ENCODE measurements at places on chromosomes 7 and 10.
A peak's percentile ranks its signal among the peaks of the same experiment; 100 is the strongest.

- DNase-seq, result no peak
Observed at GRCh38 chr10:85026878-85027467, 698.6 kb downstream of the CCSER2 start.

DNA sequence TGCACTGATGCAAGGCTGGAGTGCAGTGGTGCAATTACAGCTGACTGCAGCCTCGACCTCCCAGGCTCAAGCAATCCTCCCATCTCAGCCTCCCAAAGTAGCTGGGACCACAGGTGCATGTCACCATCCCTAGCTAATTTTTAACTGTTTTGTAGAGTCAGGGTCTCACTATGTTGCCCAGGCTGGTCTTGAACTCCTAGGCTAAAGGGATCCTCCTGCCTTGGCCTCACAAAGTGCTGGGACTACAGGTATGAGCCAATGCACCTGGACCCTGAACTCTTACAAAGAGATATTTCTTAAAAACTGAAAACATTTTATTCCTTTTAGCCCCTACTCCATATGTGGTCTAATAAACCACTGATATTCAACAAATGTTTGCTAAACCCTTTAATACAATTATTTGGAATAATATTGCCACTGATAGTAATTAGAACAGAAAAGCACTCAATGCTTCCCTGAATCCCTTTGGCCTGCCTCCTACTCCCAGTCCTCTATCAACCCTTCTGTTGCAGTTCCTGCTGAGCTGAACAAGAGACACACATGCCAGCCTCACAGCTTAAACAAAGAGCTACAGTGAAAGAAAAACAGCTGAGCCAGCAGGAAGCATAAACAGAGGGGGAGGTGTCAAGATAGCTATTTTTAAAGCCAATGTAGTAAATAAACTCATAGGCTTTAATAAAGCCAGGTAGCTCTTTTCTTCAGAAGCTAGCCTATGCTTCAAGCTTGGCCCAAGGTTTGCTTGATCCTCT lies 7.0 kb upstream of the GNAI1 start:
- DNase-seq, result no peak

- no peak for DNase-seq
Observed at GRCh38 chr7:140562926-140563481, 77.6 kb downstream of the DENND2A start.

DNA sequence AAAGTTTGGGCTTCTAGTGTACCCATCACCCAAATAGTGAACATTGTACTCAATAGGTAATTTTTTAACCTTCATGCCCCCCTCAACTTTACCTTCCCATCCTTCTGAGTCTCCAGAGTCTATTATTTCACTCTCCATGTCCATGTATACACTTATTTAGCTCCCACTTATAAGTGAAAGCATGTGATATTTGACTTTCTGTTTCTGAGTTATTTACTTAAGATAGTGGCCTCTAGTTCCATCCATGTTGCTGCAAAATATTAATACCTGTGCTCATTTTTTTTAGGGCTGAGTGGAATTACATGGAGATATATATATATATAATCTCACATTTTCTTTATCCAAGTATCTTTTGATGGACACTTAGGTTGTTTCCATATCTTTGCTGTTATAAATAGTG lies 21.1 kb upstream of the PHF14 start:
- no peak for DNase-seq

DNA sequence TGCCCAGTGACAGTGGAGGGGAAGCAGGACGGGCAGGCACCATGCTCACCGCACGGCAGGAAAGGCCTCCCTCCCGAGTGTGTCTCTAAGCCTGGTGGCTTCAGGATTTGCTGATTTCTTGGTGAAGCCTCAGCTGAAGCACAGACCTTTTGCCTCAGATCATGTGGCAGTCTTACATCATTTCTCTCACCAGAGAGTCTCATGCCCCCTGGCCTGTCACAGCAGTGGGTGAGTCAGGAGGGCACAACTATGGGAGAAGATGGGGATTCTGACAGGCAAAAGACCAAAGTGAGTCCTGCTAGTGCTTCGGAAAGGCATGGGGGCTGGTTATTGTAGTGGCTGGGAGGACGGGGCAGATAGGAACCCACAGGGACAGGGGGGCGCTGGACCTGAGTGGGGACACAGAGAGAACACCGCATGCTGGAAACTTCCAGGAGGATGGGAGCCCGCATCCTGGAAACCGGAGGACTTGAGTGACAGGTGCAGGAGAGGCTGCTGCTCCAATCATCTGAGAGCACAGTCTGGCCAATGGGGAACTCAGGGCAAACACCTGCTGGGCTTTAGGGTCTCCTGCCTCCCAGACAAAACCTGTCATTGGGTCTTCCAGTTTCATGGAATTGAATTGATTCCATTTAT lies 166.8 kb downstream of the ADARB2 start:
- no peak for DNase-seq

DNA sequence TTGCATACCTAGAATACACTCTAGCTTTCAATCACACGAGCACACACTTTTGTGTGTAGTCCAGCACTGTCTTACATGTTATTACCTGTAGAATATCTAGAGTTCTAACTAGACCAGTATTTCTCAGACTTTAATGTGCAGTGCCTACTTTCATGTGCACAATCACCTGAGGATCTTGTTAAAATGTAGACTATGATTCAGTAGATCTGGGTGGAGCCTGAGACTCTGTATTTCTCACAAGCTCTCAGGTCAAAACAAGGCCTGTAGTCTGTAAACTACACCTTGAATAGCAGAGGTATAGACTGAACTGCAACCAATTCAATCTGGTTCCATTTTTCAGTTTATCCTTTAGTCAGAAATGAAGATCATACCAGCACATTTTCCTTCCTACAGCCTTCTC lies 11.1 kb downstream of the IFIT2 start:
- no peak for DNase-seq

DNA sequence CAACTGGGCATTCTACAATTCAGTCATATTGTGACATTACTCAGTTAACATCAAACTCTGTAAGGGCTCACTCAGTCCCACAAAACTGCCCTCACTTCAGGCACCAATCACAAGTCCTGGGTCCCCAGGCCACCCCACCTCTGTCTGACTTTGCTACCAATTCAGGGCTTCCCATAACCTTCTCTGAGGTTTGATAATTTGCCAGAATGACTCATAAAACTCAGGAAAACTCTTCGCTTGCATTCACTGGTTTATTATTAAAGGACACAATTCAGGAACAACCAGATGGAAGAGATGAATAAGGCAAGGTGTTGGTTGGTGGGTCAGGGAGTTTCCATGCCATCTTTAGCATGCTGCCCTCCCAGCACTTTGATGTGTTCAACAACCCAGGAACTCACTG lies 41.3 kb downstream of the AVL9 start:
- DNase-seq, result no peak

- DNase-seq, result no peak
Observed at GRCh38 chr10:131770946-131771633, 129.7 kb upstream of the PPP2R2D start.

DNA sequence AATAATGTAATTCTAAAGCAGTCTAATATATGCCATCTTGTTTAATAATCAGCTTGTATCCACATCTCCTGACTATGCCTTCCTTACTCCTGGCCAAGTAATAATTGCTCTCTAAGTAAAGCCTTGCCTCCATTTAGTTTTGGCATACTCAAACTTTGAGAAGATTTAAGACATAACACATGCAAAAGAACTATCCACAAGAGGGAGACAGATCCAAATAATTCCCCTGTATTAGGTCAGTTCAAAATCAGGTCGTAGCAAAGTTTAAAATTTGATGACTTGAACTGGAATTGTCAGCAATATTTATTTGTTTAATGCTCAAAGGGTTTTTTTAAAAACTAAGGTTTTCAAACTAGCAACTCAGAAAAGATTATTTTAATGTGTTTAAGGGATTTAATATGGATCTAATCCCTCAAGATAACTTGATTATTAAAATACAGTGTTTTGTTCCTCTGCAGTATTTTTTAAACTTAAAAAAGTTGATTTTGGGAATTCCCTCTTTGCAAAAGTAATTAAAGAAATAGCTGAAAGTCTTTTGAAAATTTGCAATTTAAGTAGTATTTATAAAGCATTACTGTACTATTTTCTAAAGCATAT lies 95.3 kb downstream of the HDAC9 start:
- DNase-seq, result peak; percentile 45

DNA sequence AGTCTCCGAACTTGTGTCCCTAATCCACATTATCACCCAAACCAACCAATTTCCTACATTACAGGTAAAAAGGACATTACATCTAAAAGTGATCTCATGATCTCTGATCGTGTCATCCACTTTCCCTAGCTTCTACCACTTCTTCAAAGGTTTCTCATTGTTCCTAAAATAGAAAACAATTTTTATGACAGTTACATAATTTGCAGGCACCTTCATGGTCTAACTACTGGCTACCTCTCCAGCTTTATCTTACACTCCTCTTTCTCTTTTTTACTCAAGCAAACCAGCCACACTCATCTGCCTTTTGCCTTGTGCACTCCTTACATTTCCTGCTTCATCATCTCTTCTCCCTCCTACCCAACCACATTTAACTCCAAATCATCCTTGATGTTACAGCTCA lies 886.7 kb upstream of the SORCS1 start:
- DNase-seq, result no peak

GRCh38 chr7:23655433-23655832 lies 24.6 kb upstream of the FAM221A start:
- no peak for DNase-seq

GRCh38 chr10:109968953-109969759 lies 38.6 kb upstream of the ADD3 start:
- DNase-seq, result no peak

DNA sequence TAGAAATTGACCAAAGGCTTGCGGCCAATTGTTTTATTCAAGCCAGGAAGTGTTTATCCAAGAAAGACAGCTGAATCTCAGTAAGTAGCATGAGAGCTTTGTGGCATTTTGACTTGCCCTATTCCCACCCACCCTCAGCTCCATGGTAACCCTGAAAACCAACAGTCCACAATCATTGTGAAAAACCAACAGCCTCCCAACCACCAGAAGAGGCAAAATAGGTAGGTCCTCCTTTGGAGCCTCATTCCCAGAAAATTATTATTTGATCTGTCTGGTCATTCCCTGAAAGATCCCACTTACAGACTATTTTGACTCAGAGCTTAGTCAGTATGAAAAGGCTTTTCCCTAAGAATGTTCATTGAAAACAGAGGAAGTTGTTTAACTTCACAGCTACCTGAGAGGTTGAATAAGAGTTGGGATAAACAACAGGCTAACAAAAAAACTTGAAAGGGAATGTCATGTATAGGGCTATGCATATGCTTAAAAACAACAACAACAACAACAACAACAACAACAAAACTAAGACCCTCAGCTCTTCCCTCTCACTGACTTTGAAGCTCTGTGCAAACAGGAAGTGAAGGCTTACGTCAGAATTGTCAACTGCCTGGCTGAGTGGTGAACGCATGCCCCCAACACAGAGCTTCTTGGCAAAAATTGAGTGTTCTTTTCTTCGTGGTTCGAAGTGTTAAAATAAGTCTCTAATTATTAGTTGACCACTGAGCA lies 11.2 kb downstream of the KPNA7 start:
- no peak for DNase-seq

GRCh38 chr7:101243646-101244374 lies 1.1 kb downstream of the FIS1 start:
- DNase-seq, result no peak

DNA sequence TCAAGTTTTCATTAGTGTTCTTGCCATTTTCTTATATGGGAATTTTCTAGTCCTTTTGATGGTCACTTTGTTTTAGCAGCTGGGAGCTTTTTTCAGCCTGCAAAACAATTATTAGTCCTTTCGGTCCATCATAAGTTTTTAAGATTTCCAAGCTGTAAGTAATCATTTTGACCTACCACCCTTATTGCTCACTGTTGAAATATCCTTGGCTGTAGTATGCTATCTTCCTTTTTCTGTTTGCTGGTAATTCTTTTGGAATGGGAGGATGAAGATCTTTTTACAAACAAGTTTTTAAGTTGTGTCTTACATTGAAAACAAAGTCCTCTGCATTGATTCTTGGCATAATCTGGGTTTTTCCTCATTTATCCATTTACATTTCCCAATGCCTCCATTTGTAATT lies 24.0 kb downstream of the BZW2 start:
- no peak for DNase-seq

DNA sequence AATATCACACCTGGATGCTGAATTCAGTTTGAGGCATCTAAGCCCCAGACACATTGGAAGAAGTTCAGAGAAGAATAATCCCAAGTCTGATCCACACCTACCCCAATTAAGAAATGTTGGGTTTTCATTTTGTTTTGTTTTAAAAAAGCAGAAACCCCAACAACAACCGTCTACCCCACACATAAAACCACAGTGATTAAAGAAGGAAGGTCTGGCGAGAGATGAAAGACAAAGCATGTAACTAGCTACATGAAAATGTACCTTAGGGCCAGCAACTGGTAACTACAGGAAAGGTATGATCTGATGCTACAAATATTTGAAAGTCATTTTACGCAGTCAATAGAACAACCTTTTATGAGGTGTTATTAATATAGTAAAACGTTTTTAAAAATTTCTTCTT lies 1112.3 kb downstream of the GATA3 start:
- no peak for DNase-seq

DNA sequence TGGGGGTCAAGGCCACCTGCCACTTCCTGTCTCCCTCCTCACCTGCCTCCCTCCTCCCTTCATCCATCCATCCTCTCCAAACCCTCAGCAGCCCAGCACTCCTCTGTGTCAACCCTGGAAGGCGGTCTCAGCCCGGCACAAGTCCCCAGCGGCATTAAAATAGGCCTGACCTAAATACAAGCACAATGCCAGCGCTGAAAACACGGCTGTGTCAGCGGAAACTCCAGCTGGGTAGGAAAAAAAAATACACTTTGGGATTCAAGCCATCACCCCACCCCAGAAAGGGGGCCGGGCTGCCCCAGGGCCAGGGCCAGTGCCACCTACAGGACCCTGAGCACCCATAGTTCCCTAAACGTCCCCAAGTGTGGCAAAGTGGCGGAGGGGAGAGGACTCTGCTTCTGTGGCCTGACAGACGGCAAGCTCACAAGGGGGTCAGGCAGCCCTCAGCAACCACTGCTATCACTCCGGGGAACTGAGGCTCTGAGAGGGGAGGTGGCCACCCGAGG lies 22.7 kb upstream of the GTF2IRD1 start:
- DNase-seq, result no peak

DNA sequence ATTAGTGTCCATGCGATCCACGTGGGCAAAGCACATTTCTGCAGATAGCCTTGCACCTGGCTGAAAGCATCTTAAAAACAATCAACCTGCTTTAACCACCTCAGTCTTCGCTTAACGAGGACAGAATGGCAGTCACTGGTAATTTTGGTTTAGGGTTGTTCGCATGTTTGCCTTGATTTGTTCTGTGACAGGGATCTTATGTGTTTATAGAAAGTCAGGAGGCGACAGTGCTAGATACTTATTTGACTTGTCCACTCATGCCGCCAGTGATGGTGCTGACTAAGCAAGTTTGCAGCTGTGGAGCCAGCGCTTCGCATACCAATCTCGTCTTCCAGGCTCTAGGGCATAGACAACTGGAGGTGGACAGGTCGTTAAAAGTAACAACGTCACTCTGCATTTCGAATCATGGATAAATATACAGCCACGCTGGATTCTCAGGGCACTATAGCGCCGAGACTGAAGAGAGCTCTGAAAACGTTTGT lies 1.2 kb upstream of the TMEM243 start:
- DNase-seq, result no peak

GRCh38 chr7:2761801-2762497 lies 73.9 kb downstream of the AMZ1 start:
- DNase-seq, result no peak
